ENCODE measurements at places on chromosomes 4 and X.

DNA sequence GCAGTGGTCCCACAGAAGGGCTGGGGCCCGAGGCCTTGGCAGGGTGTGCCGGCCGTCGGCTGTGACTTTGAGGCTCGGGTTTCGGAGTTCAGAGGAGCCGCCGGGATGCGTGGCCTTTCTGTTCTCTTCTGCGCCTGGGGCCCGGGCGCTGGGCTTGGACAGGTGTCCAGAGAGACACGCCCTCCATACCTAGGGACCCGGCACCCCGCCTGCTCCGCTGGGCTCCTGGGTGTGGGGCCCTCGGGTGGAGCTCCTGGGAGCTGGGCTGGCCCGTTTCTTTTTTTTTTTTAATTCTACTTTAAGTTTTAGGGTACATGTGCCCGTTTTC is 11.3 kb downstream of the FGFRL1 start:
- DNase-seq = no peak

- DNase-seq = no peak
Observed at GRCh38 chrX:17032351-17032750, 85.9 kb downstream of the REPS2 start.

DNA sequence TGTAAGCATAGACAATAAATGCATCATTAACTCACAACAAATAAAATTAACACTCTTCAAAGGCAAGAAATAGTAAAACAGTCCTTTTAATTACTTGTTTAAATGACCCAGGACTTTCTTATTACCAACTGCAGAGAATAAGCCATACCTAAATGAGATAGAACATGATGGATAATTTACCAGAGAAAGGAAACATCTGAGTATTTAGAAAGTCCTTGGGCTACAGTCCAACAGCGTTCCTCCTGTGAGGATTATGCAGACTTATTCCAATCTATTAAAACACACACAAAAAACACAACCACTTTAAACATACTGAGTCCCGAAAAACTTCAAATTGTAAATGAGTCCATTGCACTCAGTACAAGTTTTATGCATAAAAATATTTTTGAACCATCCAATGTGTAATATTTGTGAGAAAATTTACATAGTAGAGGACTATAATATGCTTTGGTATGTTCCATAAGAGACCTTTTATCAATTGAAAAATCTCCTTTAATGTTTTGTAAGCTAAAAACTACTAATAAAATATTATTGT is 129.2 kb downstream of the NR3C2 start:
- DNase-seq = no peak

DNA sequence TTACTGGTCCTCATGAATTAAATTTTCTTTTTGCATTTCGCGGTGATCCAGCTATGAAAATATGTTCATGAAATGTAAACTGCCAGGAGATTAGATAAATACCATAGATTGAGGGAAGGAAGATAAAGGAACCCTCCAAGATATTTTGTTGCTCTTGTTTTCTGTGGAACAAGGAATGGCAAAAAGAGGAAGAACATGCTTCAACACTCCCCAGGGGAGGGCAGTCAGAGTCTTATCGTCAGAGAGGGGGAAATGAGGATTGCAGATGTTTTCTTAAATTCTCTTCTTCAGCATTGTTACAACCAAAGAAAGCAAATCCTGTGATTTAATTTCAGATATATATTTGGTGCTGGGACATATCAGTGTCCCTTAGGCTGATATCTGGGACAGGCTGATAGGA is 9.5 kb upstream of the SFRP2 start:
- no peak for DNase-seq

DNA sequence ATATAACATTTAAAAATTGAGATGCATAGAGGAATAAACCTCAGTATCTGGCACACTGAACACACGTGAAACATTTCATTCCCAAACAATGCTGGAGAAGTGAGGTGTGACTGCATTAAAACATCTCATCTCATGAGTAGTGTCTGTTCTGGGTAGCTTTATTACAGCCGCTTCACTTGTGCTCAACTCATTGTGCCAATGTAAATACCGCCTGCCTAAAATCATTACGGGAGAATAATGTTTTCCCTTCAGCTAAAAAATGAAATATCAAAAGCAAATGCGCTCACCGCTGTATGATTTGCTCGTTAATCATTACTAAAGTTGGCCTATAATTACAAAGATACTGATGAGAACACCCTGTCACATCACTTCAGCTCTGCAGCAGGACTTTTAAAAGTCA is 110.2 kb upstream of the PRPS2 start:
- DNase-seq = no peak

DNA sequence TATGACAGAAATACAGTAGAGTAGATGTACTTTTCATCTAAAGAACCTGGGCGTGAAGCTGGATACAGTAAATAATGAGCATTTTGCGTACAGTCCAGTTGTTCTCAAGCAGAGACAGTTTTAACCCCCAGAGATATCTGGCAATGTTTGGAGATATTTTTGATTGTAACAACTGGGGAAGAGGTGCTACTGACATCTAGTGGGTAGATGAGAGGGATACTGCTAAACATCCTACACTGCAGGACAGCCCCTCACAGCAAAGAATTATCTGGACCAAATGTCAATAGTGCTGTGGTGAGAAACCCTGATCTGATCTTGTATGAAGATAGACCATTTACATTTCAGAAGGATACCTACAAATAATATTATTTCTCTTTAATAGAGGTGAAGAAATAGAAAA is 200.2 kb upstream of the FAM47A start:
- DNase-seq = no peak

- DNase-seq = peak; percentile 22
Observed at GRCh38 chrX:50157545-50158135, 43.2 kb downstream of the AKAP4 start.

- DNase-seq = no peak
Observed at GRCh38 chr4:39568805-39569204, 41.6 kb upstream of the UGDH start.

DNA sequence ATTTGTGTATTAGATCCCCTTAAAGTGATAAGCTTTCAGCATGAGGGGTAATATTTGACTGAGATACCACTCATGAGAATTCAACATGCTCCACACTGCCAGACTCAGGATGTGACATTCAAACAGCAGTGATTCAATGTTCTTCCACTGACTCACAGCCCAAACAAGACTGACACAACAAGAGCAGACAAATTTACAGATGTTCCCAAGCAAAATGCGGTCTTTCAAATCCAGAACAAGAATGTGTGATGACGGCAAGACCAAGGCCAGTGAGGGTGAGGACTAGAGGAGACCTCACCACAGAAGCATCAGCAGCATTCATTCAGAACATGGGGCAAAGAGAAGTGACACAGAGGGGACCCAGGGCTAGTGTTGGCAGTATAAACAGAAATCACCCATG is 99.3 kb upstream of the GRIA3 start:
- no peak for DNase-seq

DNA sequence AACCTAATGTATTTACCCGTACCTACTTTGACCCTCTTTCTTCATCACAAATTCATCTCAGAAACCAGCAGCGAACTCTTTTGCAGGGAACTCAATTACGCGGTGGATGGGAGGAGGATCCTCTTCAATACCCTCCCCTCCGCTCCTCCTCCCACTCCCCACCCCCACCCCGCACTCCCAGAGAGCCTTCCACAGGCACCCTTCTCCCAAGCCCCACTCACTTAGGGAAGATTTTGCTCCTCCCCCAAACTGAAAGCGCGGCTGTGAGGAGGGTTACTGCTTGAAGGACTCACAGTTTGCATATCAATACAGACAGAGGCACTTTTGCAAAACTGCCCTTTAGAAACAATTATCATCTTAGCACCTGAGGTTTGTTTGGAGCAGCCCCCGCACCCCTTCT is 960 bp upstream of the IL1RAPL1 start:
- DNase-seq = no peak

DNA sequence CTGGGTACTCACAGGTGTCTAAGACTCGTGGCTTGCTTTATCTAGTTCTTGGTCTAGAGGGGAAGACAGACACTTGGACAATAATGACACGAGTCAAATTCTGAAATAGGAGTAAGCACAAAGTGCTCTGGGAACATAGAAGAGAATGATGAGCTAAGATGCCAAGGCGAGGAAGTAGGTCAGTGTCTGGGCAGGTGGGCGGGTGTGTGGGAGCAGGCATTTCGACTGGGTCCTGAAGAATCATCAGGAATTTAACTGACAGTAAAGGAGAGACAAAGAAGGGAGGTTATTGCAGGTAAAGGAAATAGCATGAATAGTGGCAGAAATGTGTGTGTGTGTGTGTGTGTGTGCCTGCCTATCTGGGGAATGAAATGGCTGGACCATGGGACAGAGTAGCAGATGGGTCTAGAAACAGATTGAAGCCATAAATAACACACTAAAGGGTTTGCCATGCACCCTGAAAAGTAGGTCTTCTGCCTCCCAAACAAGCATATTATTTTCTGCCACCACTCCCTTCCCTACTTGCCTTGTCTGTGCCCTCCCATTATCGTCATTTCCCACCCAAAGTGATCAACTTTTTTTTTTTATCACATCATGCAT is 58.4 kb upstream of the SLC25A43 start:
- DNase-seq = no peak

DNA sequence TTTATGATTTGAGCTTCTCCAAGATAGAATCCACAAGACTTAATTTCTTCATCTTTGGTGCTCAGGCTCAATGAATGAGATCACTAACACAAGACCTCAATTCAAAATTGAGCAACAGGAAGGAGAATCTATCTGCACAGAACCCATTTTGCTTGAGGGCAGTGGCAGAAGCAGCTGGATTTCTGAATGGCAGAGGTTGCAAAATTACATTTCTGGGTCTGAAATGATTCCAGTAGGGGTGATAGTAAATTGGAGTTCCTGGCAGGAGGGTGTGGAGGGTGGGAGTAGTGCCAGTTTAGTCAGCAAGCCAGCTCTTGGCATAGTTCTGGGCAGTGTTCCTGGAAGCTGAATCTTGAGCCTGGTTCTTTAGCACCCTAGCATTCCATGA is 281.1 kb downstream of the SLC7A11 start:
- DNase-seq = no peak

GRCh38 chr4:172725581-172725980 is 443.0 kb upstream of the GALNT7 start:
- no peak for DNase-seq

GRCh38 chrX:66654411-66654810 is 15.5 kb upstream of the EDA2R start:
- DNase-seq = no peak

GRCh38 chrX:129665916-129666644 is 11.3 kb upstream of the APLN start:
- DNase-seq = no peak

GRCh38 chr4:159137176-159137575 is 34.3 kb downstream of the RAPGEF2 start:
- no peak for DNase-seq

- no peak for DNase-seq
Observed at GRCh38 chrX:8284131-8284530, 113.1 kb upstream of the VCX2 start.

GRCh38 chrX:116111497-116111896 is 59.0 kb upstream of the AGTR2 start:
- no peak for DNase-seq

- DNase-seq = no peak
Observed at GRCh38 chrX:69627744-69628143, 11.8 kb downstream of the EDA start.

GRCh38 chr4:90621080-90621479 is 493.9 kb downstream of the CCSER1 start:
- no peak for DNase-seq

DNA sequence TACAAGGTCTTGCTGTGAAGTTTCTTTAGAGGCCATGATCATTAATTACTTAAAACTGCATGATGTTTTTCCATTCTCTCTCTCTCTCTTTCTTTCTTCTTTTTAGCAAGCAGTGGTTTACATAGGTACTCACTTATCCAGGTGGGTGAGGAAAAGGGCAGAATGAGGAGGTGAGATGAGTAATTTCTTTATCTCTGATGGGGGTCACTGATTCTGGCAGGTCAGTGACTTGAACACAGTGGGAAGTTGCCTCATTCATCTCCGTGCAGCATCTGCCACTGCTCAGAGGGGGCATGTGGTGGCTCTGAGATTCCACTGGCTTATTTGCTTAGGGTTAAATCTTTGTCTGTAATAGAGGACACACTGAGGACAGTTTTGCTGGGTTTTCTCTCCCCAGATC is 62.6 kb downstream of the FAM114A1 start:
- DNase-seq = no peak

DNA sequence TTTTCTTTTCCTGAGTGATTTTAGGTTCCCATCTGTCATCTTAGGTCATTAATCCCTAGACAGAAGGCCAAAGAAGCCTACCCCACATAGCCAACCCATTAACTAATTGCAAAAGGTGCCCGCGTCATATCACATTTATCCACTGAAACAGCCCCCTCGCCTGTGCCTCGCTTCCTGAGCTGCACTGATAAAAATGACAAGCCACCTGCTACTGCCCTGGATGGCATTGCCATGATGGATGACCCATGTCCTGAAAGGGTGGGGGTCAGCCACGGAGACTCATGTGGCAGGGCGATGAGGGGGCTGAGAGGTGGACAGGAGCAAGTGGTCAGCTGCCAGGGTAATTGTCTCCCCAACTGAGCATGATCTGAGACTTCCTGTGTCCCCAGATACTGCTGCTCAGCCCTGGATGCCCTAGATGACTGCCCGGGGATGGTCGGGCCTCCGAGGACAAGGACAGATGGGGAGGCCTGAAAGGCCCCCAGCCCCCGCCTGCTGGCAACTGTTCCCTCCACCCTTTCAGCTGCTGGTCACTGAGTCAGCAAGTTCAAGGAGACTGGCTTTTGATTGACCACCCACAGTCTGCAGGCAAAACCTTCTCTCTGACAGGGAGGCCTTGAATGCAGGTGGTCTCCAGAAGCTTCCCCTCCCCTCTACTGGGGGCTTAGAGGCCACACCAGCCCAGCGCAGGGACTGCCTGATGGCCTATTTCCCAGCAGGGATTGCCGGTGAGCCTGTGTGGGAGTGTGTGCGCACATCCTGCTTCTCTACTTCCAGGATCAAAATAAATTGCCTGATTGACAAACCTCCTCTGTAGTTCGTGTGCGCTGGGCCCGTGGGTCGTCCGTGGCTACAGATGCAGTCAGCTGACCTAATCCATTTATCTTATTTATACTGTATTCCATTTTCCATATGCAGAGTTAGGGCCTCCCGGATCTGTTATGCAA is 496.3 kb downstream of the BCOR start:
- DNase-seq = no peak

- no peak for DNase-seq
Observed at GRCh38 chrX:132694382-132694781, 205.5 kb upstream of the MBNL3 start.

DNA sequence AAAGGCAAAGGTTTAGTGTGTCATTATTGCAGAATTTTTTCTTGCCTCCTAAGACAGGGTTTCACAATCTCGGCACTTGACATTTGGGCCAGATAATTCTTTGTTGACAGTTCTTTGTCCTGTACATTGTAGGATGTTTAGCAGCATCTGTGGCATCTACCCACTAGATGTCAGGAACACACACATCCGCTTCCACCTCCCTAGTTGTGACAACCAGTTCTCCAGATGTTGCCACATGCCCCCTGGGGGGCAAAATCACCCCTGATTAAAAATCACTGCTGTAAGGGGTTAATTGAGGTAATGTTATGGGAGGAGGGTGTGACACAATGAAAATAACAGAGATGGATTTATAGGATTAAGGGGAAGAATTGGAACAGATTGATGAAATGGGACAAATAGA is 75.3 kb downstream of the HMGB2 start:
- DNase-seq = no peak

GRCh38 chr4:152997288-152997687 is 61.2 kb downstream of the FHDC1 start:
- DNase-seq = no peak
